Activated naive CD8-positive, alpha-beta T cell treated with anti-CD3 and anti-CD28 coated beads, Interleukin-2, amount 10 ng/mL, durations not matched to agents 7 days and 5 days (primary cell): ENCODE measurements at places on chromosomes 7 and 10. TPM values are rescaled to one million over a fixed set of nuclear protein-coding genes. Genes with fewer than 3 reads are reported as not detected.

DNA sequence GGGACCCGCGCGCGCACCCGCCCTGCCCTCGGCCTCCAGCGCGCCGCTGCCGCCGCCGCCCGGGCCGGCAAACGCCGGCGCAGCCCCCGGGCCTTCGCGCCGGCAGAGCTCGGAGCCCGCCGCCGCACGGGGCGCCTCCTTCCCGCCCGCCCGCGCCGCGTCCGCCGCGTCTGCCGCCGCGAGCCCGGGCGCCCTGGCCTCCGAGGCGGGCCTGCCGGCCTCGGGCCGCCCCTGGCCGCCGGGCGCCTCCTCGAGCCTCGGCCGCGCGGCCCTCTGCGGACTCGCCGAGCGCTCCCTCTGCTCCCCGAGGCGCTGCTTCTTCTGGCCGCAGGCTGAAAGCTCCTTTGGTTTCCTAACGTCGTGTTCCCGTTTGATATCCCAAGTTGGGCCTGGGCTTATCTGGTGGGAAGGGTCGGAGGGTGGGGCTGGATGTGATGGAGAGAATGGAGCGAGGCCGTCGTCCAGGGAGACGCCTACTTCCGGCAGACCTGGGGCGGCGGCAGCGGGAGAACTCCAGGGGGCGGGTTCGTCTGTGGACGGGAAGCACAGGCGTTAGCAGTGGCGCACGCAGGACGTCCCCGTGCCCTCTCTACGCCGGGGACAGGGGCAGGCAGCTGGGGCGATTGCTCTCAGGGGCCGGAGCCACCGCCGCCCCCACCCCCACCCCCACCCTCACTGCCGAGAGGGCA is 221.0 kb downstream of the PHTF2 start:
- peak; percentile 69 for DNase-seq
- peaks cover 39% of the 10 kb centered on the region for H3K27me3 ChIP-seq
- H3K4me1 ChIP-seq = peaks cover 6% of the 10 kb centered on the region
- no peaks in the 10 kb centered on the region for H3K36me3 ChIP-seq
- H3K4me3 ChIP-seq = peak overlapping the region; percentile 85

DNA sequence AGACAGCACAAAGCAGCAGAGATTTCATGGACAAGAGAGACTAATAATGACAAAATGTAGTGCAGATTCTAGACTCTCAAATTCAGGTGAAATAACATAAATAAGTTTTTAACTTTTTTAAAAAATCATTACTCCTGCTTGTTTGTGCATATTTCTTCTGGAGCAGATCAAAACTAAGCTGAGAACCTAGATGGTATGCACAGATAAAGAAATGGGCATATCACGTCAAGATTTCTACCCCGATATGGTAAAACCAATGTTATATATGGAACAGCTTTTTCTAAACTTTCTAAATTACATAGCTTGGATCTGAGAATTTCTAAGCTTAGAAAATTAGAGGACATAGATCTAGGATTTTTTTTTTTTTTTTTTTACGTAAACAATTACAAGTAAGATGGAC is 18.2 kb downstream of the TWIST1 start:
- no peak overlapping the region for H3K4me3 ChIP-seq
- H3K4me1 ChIP-seq = no peaks in the 10 kb centered on the region
- H3K36me3 ChIP-seq = no peaks in the 10 kb centered on the region
- no peak for DNase-seq
- peaks cover 1% of the 10 kb centered on the region for H3K27me3 ChIP-seq

DNA sequence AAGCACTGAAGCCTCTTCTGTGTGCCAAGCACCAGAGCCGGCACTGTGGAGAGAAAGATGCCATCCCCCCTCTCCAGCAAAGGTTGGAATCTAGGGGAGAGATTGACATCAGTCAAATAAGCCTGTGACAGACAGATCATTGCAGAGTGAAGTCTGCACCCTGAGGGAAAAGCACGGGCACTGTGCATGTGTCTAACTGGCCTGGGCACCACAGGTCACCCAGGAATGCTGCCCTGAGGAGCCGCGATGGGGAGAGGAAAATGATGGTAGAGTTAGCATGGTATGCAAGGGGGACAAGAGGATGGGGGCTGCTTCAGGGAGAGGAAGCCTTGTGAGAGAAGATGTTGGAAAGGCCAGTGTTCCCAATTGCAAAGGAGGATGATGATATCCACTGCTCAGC is 261.0 kb downstream of the GRID1 start:
- no peaks in the 10 kb centered on the region for H3K36me3 ChIP-seq
- no peak overlapping the region for H3K4me3 ChIP-seq
- no peak for DNase-seq
- H3K27me3 ChIP-seq = no peaks in the 10 kb centered on the region
- no peaks in the 10 kb centered on the region for H3K4me1 ChIP-seq

GRCh38 chr10:75982611-75983369 is 551.4 kb downstream of the LRMDA start:
- no peak overlapping the region for H3K4me3 ChIP-seq
- no peak overlapping the region for H3K27ac ChIP-seq
- no peak for DNase-seq
- no peaks in the 10 kb centered on the region for H3K4me1 ChIP-seq
- H3K36me3 ChIP-seq = no peaks in the 10 kb centered on the region

- no peaks in the 10 kb centered on the region for H3K36me3 ChIP-seq
- no peaks in the 10 kb centered on the region for H3K4me1 ChIP-seq
- H3K27ac ChIP-seq = no peak overlapping the region
- no peak for DNase-seq
These were observed 66.9 kb upstream of the DOCK1 start for GRCh38 chr10:126838316-126838715.

DNA sequence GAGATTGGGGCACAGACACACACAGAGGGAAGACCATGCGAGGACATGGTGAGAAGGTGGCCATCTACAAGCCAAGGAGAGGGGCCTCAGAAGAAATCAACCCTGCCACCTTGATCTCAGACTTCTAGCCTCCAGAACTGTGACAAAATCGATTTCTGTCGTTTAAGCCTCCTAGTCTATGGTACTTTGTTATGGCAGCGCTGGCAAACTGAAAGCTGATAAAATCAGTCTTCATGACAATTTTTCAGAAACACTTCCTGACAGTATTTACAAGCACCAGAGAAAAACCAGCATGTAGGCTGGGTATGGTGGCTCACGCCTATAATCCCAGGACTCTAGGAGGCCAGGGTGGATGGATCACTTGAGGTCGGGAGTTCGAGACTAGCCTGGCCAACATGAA is 4.2 kb downstream of the PARP12 start:
- peaks cover 40% of the 10 kb centered on the region for H3K36me3 ChIP-seq
- DNase-seq = no peak
- H3K4me3 ChIP-seq = peak overlapping the region; percentile 63
- H3K4me1 ChIP-seq = peaks cover 63% of the 10 kb centered on the region
- no peaks in the 10 kb centered on the region for H3K27me3 ChIP-seq

DNA sequence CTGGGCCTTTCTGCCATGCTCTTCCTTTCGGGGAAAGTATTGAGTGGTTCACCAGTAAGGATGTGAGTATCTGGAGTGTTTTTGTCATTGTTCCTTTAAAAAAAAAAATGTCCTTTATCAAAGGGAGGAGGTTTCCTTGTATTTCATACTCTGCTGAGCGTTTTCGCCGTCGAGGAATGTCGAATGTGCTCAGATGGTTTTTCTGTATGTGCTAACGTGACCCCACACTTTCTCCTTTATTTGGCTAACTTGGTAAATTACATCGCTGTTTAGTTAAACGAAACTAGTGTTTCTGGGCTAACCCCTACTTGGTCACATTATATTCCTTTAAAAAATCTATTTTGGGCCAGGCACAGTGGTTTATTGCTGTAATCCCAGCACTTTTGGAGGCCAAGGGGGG is 45.9 kb downstream of the INPP5A start:
- H3K4me3 ChIP-seq = no peak overlapping the region
- DNase-seq = no peak
- peaks cover 16% of the 10 kb centered on the region for H3K36me3 ChIP-seq

- peak overlapping the region; percentile 61 for H3K4me3 ChIP-seq
- H3K4me1 ChIP-seq = peaks cover 21% of the 10 kb centered on the region
These were observed 69.5 kb upstream of the ZNF438 start for GRCh38 chr10:31101123-31101522.

DNA sequence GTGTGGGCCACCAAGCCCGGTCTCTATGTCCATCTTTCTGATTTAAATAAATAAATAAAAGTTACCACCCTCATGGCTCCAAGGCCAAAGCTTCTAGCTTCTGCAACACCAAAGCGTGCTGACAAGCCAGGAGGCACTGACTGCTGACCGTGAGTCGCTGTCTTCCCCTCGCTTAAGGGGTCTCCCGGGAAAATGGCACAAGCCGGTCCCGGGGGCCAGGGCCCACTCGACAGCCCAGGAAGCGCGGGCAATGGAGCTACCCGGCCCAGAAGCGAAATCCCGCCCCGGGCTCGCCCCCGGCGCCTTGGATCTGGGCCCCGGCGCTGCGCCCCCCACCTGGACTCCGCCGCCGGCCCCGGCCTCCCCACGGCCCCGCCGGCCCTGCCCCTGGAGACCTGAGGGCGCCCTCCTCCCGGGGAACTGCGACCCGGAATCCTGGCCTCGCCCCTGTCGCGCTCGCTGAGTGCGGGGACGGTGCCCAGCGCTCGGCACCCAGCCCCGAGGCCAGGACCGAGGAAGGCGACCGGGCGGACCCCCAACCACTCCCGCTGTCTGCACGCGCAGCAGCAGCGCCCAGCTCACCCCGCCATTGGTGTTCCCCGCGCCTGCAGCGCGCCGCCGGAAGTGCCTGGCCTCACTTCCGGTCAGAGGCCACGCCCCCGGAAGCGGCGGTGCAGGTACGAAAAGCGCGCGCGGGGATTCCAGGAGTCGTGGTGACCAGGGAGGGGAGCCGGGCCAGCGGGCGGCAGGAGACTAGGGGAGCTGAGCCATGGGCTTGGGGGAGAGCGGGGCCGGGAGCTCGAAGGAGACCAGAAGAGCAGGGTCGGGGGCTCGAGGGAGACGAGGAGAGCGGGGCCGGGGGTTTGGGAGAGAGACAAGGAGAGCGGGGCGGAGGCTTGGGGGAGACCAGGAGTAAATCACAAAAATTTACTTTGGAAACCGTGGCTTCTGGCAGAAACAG is at the start of the genes MRM2 and NUDT1:
Gene MRM2 (minus strand): TSS at position 626 of the 961 bp plus-strand sequence. CDS start 36 bp downstream, at position 590.
Gene NUDT1 (plus strand): TSS at position 647 of the 961 bp plus-strand sequence. CDS start 2,349 bp downstream, outside the sequence.
- peak within 1 kb of the TSS; percentile 99 for H3K4me3 ChIP-seq
- peaks cover 24% of the 10 kb centered on the region for H3K4me1 ChIP-seq
- H3K27ac ChIP-seq = peak within 1 kb of the TSS; percentile 94
- H3K36me3 ChIP-seq = peaks cover 15% of the 10 kb centered on the region
- peak; percentile 86 for DNase-seq
- no peaks in the 10 kb centered on the region for H3K27me3 ChIP-seq

DNA sequence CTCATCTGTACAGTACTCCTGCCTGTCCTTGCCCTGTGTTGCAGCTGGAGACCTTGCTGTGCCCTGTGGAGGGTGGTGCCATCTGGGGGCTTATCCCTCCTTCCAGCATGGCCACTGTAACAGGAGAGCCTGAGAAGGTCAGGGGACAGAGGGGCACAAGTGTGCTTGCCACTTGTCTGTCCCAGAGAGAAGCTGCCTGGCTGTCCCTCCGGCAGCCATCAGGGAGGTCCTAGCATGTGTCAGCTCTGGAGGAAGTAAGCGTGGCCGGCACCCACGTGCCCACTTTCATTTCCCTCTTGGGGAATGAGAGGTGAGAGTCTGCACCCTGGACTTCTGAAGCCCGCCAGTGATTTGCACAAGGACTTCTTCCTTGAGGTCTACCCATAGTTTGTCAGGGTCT is 97.0 kb upstream of the PPIF start:
- H3K4me1 ChIP-seq = peaks cover 48% of the 10 kb centered on the region
- peaks cover 3% of the 10 kb centered on the region for H3K36me3 ChIP-seq
- H3K4me3 ChIP-seq = peak overlapping the region; percentile 67
- DNase-seq = no peak
- H3K27me3 ChIP-seq = no peaks in the 10 kb centered on the region

GRCh38 chr10:30466445-30466844 is 32.5 kb downstream of the MAP3K8 start:
- no peak for DNase-seq
- no peaks in the 10 kb centered on the region for H3K27me3 ChIP-seq
- no peak overlapping the region for H3K4me3 ChIP-seq
- H3K4me1 ChIP-seq = peaks cover 27% of the 10 kb centered on the region
- peaks cover 8% of the 10 kb centered on the region for H3K36me3 ChIP-seq

GRCh38 chr10:111199587-111199986 is 122.8 kb downstream of the ADRA2A start:
- peaks cover 4% of the 10 kb centered on the region for H3K27me3 ChIP-seq
- no peaks in the 10 kb centered on the region for H3K36me3 ChIP-seq

GRCh38 chr7:130207642-130208041 is at the start of gene SSMEM1:
SSMEM1 (plus strand) TSS chr7:130207860; CDS start chr7:130207911, 51 bp downstream.
- H3K27ac ChIP-seq = no peak within 1 kb of the TSS
- peaks cover 6% of the 10 kb centered on the region for H3K4me1 ChIP-seq
- no peak for DNase-seq
- H3K36me3 ChIP-seq = peaks cover 9% of the 10 kb centered on the region
- no peak within 1 kb of the TSS for H3K4me3 ChIP-seq
- no peaks in the 10 kb centered on the region for H3K27me3 ChIP-seq

- no peak overlapping the region for H3K4me3 ChIP-seq
- H3K27ac ChIP-seq = no peak overlapping the region
- DNase-seq = no peak
These were observed 97.4 kb downstream of the KLF6 start for GRCh38 chr10:3687510-3688081.

- peak; percentile 68 for DNase-seq
- H3K36me3 ChIP-seq = peaks cover 9% of the 10 kb centered on the region
- H3K27me3 ChIP-seq = peaks cover 58% of the 10 kb centered on the region
- peaks cover 42% of the 10 kb centered on the region for H3K4me1 ChIP-seq
- H3K4me3 ChIP-seq = peak overlapping the region; percentile 62
These were observed 3.9 kb upstream of the GATA3 start for GRCh38 chr10:8050556-8051108.

- H3K27ac ChIP-seq = no peak overlapping the region
- no peaks in the 10 kb centered on the region for H3K27me3 ChIP-seq
- no peak overlapping the region for H3K4me3 ChIP-seq
- no peaks in the 10 kb centered on the region for H3K36me3 ChIP-seq
These were observed 444.2 kb upstream of the SEMA3D start for GRCh38 chr7:85630904-85631600.

The SEMA3C gene
- total RNA-seq = 0.30 TPM

The OR2A7 gene
- 2.2 TPM for total RNA-seq

The RNF32 gene
- total RNA-seq = 0.97 TPM

The UFSP1 gene
- 3.0 TPM for total RNA-seq

The ASAH2 gene
- total RNA-seq = 5.2 TPM
